ENCODE measurements at places on chromosomes 11 and 22.

DNA sequence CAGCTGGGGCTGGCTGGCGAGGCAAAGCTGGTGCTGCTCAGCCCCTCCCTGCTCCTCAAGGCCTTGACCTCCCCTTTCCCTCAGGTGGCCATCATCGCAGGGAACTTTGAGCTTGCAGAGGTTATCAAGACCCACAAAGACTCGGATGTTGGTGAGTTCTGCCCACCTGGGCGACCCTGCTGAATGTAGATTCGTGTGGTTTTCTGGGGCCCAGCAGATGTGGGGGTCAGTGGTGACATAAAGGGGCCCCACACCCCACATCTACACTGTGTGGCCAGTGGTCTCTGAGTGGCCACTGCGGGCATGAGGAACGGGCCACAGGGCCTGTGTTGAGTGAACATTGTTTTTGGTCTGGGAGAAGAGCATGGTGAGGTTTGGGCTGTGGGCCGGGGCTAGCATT is 11.9 kb downstream of the SHANK3 start:
- DNase-seq, result no peak

GRCh38 chr22:33044112-33044511 is 14.1 kb downstream of the SYN3 start:
- no peak for DNase-seq

DNA sequence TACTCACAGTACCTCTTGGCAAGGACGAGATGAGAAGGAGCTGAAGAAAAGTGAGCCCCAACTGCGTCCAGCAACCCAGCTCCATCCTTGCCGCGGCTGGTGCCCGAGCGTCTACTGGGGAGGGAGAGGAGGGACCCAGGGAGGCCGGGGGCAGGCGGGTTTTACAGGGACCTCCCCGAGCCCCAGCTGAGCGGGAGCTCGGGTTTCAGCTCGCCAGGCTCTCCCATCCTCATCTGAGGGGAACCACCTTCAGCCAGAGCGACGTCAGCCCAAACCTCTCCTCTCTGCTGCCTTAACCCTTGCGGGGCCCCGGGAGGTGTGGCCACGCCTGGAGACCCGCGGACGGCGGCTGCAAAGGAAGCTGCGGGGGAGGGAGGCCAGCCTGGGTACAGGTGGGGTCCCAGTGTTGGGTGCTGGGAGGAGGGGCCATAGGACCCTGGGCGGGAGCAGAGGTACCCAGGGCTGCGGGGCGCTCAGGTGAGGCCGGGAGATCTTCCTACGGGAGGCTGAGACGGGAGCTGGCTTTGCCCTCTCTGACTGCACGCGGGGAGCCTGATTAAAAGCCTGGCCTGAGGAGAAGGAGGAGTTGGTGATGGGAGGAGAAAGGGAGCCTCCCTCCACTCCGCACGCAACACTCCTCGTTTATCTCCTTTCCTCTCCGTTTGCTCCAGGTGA is at the start of gene PAMR1:
Gene PAMR1, minus strand, starts transcription at position 116 of the 675 bp plus-strand sequence. Its CDS starts 31 bp downstream, at position 85.
- DNase-seq, result no peak

DNA sequence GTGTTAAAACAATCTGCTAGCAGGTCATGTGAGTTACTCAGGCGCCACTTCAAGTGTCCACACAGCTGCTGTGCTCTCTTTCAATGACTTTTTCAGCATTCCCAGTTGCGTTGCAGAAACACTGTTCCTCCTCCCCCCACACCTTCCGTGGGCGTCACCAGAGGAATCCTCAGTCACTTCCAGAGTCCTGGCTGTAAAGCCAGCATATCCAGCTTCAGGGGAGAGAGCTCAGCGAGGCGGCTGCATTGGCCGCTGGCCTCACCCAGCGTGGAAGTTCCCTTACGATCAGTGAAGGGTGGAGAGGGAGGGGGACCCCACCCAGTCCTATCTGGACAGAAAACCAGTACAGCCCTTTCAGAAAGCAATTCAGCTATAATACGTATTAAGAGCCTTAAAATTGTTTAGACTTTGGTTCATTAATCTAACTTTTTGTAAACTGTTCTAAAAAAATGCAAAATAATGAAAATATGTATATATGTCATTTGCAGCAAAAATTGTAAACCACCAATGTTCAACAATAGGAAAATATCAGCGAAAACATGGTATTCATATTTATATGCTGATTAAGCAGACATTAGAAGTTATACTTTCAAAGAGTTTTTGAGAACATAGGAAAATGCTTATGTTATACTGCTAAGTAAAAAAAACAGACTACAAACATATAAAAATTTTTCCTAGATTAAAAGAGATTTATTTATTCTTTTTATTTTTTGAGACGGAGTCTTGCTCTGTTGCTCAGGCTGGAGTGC is 2.8 kb upstream of the ANO9 start:
- no peak for DNase-seq

DNA sequence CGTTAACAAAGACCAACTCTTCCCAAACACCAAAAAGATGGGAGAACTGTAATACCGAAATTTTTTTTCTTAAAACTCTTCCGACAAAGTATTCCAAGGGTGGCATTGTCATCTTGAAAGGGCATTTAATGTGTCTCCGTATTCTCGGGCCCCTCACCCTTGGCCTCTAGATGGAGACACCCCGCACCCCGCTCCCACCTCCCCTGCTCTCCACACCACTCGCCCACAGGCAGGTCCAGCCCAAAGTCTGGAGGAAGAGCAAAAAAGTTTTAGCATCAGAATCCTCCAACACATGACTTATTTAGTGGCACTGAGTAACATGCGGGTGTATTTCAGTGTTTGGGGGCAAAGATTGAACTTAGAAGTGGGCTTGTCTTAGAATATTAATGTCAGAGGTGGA is 20.7 kb downstream of the SPATA19 start:
- no peak for DNase-seq

DNA sequence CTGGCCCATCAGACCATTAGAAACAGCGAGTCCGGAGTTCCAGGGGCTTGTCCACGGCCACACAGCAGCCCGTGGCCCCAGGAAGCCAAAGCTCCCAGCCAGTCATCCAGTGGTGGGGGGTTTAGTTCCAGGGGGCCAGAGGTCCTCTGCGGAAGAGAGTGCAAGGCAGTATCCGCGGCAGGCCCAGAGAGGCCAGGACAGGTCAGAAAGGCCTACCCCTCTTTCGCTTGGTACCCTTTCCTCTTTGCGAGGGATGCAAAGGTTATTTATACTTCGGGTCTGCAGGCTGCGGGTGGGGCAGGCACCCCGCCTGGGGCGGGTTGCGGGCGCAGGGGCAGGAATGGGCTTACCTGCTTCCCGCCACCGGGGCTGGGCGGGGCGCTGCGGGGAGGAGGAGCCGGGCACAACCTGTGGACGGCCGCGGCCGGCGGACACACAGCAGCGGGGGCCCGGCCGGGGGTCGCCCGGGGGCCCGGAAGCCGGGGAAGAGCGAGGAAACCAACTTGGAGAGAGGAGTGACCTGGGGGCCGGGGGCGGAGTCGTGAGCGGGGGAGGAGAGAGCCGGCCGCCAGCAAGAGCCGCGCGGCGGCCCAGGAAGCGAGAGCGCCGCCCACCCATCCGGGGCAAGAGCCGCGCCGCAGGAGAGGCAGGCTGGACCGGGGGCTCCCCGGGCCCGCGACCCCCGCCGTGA is at the start of gene SH3BP1:
Gene SH3BP1, plus strand, starts transcription at position 600 of the 691 bp plus-strand sequence. CDS start 119 bp downstream, outside the sequence.
- DNase-seq, result no peak

GRCh38 chr22:23121424-23121823 is 20.4 kb downstream of the RSPH14 start:
- no peak for DNase-seq

- DNase-seq, result no peak
Observed at GRCh38 chr11:133227632-133228111, 304.6 kb downstream of the OPCML start.

GRCh38 chr11:60159868-60160267 is 23.0 kb downstream of the MS4A6A start:
- DNase-seq, result no peak

DNA sequence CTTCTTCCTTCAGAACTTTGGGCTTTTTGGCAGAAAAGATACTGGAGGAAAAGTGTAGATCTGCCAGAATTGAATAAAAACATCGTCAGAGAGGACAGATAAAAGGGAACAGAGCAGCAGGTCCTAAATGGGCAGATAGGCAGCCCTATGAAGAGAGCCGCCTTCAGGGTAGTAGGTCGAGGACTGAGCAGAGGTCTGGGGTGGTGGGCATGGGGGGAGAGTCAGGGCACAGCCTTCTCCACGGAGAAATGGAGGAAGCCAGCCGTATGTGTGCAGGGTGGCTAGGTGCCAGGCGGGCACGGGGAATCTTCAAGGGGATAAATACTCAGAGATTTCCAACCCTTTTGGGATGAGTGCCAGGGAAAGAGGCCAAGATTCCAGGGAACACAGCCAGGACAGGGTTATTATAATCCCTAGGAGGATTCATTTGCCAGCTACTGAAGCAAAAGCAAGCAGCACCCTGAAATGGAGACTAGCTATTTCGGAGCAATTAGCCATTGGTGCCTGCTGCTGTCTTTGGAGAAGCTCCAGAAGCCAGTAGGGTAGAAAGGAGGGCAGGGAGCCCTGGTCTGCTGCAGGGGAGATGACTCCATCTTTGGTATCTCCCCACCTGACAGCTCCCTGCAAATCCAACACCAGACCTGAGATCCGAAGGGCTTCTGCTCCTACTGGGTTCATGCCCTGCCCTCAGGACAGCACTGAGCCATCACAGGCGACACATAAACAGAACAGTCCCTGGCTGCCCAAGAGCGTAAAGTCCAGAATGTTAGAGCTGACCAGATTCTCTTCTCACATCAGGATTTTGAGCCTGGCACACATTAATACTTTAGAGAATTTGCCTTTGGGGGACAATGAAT is 174.5 kb upstream of the NTM start:
- DNase-seq, result no peak

GRCh38 chr11:96002754-96003290 is 78.9 kb upstream of the MTMR2 start:
- DNase-seq, result no peak

DNA sequence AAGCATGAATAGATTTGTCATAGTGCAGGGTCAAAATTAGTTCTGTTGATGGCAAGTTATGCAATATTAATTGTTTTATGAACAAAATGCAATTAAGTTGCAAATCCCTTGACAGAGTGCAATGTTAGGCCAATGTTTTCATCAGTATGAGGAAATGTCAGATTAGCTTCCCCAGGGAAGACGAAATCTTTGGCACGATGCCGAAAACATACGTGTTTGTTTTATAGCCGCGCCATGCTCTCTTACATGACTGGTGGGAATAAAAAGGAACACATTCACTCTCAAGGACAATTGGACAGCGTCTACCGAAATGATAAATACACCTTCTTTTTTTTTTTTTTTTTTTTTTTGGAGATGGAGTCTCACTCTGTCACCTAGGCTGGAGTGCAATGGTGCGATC is 27.0 kb downstream of the MFNG start:
- DNase-seq, result no peak

- DNase-seq, result no peak
Observed at GRCh38 chr11:14546672-14547071, 26.5 kb upstream of the PSMA1 start.

- peak; percentile 73 for DNase-seq
Observed at GRCh38 chr11:3049430-3050243, 7.6 kb downstream of the CARS1 start.

Measured in SIG-M5 (cell line).